Sigmoid colon (tissue), 7 donors: ENCODE measurements at places on chromosomes 6 and 20.

- DNase-seq, result no peak
These were observed 2.6 kb downstream of the PRR18 start for GRCh38 chr6:166305562-166306117.

DNA sequence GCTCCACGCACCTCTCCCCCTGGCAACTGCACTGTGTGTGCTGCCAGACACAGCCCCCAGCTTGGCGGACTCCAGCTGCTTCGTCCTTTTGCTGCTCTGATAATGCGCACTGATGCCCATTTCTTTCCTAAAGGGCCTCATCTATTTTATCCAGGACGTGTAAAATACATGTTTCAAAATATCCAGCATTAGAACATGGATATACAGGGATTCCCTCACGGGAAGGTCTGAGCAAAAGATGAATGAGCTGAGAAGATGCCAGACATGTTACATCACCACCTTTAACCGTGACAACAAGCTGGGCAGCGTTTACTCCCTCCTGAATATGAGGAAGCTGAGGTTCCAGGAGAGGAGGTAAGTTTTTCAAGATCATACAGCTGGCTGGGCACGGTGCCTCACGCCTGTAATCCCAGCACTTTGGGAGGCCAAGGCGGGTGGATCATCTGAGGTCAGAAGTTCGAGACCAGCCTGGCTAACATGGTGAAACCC lies 32.8 kb downstream of the TNXB start:
- DNase-seq, result peak; percentile 88

DNA sequence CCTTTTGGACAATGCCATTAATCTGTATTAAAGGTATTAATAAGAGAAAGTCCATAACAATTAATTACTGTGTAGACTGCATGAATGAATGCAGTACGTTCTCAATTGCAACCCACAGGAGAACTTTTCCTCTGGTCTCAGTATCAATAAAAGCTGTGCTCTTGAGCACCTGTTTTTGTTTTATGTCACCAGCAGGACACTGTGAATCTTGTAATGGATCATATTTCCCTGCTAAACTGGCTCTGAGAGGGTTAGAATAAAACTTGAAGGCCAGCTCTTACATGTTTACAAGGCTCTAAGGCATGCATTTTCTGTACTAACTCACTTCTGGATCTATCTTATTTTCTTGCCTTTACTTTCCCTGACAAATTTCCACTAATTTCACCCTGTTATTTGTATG lies 214.3 kb upstream of the PLN start:
- DNase-seq, result no peak

- no peak for DNase-seq
These were observed 94.2 kb downstream of the UTRN start for GRCh38 chr6:144379356-144379755.

GRCh38 chr20:12321736-12322135 lies 404.0 kb downstream of the BTBD3 start:
- no peak for DNase-seq

GRCh38 chr6:17580518-17581048 lies 19.5 kb upstream of the FAM8A1 start:
- peak; percentile 75 for DNase-seq

- peak; percentile 62 for DNase-seq
These were observed 12.1 kb downstream of the APMAP start for GRCh38 chr20:24980291-24981053.

DNA sequence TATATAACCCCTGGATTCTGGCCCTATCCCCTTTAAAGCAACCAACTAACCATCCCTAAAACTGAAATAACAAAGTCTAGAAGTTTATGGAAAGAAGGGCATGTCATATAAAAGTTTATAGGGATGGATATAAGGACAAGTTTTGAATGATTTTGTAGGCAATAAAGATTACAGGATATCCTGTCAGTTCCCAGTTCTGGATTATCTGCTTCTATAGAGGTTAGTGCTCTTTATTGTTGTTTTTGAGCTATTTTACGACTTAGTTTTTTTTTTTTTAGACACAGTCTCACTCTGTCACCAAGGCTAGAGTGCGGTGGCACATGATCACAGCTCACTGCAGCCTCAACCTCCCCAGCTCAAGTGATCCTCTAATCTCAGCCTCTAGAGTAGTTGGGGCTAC lies 48.3 kb downstream of the ZFP64 start:
- no peak for DNase-seq

DNA sequence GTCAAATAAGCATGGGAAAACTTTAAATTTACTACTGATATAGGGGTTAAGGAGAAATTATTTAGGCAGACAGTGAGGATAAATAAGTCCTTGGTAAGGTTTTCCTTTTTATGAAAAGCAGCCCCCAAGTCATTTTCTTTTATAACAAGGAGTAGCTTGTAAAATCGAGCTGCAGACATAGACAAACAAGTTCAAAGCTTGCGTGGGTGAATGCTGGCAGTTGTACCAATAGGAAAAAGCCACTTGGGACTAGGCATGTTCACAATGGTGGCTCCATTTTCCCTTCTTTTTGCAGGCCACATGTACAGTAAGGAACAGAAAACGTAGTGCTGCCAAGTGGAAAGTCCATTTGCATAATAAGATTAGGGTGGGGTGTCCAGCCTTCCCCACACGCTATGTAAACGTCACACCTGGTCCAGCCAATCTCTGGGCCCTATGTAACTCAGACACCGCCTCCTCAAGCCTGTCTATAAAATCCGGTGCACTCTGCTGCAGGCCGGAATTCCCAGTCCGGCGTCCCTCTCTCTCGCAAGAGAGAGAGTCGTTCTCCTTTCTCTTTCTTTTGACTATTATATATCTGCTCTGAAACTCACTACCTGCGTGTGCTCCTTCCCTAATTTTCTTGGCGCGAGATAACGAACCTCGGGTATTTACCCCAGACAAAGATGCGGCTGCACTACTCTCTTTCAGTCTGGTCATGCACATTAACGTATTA lies 217.1 kb upstream of the MAN1A1 start:
- no peak for DNase-seq

GRCh38 chr6:21404577-21404976 lies 189.0 kb upstream of the SOX4 start:
- DNase-seq, result no peak

GRCh38 chr20:8242827-8243724 lies 111.0 kb downstream of the PLCB1 start:
- DNase-seq, result no peak

DNA sequence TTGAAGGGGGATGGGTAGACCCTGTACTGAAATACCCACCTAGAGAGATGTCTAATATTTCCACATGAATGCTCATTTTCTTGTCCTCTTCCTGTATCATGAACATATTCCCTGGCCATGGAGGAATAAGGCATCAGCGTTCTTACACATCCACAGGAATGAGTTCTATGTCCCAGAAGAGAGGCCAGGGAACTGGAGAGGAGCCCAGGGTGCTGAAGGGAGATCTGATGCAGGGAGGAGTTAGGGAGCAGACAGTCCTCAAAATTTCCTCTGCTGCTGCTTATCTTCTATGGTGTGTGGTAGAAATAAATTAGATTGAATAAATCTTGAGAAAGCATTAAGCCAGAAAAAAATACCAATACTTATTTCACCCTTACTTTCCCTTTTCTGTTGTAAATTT lies 295.0 kb downstream of the KCNQ5 start:
- DNase-seq, result no peak

GRCh38 chr20:35478804-35479472 lies 23.5 kb downstream of the CEP250 start:
- no peak for DNase-seq

DNA sequence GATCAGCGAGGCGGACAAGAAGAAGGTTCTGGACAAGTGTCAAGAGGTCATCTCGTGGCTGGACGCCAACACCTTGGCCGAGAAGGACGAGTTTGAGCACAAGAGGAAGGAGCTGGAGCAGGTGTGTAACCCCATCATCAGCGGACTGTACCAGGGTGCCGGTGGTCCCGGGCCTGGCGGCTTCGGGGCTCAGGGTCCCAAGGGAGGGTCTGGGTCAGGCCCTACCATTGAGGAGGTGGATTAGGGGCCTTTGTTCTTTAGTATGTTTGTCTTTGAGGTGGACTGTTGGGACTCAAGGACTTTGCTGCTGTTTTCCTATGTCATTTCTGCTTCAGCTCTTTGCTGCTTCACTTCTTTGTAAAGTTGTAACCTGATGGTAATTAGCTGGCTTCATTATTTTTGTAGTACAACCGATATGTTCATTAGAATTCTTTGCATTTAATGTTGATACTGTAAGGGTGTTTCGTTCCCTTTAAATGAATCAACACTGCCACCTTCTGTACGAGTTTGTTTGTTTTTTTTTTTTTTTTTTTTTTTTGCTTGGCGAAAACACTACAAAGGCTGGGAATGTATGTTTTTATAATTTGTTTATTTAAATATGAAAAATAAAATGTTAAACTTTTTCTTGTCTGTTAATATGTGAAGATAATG lies 2.2 kb downstream of the HSPA1B start:
- no peak for DNase-seq

- DNase-seq, result no peak
These were observed 360.3 kb downstream of the BTBD9 start for GRCh38 chr6:38279423-38279822.

GRCh38 chr20:36582322-36582721 lies 8.9 kb downstream of the TGIF2 start:
- DNase-seq, result no peak

DNA sequence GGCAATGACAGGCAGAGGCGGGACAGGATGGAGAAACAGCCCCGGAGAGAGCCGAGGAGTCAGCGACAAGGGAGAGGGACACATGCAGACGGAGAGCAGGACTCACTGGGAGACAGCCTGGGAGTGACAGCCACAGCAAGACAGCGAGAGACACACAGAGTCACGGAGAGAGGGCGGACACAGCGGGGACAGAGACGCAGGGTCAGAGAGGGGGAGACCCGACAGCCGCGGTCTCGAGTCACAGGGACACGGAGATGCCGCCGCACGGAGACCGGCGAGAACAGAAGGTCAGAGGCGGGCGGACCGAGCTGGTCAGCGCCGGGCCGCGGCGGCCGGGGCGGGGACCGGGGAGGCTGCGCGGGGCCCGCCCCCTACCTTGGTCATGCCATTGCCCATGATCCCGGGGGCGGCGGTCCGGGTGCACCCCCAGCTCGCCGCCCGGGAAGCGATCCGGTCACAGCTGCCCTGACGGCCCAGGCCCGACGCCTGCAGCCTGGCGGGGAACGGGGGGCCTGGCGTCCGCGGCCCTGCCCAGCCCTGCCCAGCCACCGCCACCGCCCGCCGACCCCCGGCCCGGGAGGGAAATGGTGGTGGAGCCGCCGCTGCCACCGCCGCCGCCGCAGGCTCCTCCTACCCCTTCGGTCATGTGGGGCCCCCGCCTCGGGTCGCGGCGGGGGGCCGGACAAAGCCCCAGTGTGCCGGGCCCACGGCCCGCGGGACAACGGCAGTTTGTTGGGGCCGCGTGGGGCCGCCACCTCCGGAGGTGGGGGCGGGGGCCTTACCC lies at the start of the genes DUSP15 and TTLL9:
DUSP15 (minus strand) TSS at position 586 of the 784 bp plus-strand sequence; CDS start at position 396, 190 bp downstream.
TTLL9 (plus strand) TSS at position 693 of the 784 bp plus-strand sequence. CDS start 493 bp downstream, outside the sequence.
- no peak for DNase-seq

GRCh38 chr6:7390226-7390878 lies 744 bp downstream of the RIOK1 start:
- DNase-seq, result no peak

DNA sequence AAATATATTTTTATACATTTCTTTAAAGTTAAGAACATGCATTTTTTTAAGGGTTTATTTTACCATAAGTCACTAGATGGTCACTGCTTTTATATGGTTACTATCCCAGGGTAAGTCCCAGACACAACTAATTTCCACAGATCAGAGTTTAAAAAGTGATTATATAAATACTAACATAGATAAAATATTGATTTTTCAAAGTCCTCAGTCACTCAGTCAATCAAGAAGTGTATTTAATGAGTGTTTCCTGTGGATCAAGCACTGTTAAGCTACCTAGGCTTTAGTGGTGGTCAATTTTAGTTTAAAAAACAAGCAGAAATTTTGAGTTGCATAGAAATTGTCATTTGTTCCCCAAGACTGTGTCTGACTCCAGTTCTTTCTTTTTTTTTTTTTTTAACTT lies 399.5 kb upstream of the SYNCRIP start:
- DNase-seq, result no peak
